ENCODE measurements at places on chromosomes 13 and 19.

GRCh38 chr19:28242317-28242927 is 970.5 kb downstream of the UQCRFS1 start:
- no peak for DNase-seq

DNA sequence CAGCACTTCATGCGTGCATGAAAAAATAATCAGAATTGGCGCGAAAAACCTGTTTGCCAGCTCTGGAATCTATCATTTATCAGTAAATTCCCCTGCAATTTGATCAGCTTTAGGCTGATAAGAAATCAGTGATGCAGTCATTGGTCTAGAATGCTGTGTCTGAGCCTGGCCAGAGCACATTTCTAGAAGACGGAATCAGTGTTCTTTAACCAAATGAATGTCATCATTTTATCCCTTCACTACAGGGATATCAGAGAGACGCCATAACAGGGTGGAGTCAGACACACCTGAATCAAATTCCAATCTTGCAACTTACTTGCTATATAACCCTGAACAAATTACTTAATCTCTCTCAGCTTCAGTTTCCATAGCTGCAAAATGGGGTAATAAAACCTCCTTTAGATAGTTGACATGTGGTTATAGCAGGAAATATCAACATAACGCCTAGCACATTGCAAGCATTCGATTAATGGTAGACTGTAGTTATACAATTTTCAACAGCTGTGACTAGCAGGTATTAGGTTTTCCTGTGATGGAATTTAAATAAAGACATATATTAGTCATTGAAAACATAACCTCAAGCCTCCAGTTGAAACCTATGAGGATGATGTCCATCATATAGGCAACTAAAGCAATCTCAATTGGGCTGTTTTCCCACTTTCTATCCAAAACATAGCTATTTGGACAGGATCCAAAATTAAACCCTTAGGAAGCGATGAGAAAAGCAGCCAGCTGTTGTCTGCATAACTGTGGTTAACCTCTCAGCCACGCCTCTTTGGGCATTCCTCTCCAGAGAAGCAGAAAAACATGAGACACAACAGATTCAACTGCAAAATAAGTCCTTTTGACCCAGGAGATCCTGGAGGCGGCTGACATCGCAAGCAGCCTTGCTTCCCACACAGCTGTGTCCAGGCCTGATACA is 51.6 kb upstream of the UBL3 start:
- no peak for DNase-seq

DNA sequence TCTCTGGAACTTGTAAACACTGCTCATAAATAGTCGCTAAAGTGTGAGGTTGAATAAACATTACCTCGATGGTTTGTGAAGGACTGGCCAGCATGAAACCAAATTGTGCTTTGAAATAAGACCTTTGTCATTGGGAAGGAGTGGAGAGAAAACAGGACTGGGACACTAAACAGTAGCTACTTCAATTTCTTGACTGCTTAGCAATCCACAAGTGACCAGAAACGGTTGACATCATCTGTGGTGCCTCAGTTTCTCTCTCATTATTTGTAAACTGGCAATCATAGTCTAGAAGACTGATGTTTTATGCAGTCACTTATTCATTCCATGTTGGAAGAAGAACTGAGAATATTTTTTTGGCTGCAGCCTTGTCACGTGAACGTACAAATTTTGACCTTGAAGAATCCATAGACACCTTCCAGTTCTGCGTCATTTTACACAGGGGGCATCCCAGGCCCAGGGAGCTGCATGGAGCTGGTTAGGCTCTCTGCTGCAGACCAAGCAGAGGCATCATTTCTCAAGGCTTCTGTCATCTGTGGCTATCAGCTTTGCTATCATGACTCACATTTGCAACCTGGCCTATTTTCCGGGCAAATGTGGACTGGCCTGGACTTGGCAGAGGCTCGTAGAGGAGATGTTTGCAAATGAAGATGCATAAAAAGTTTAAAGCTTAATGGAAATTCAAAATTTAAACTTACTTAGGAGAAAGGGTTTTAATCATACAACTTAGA is 391.8 kb downstream of the FGF9 start:
- DNase-seq = no peak

DNA sequence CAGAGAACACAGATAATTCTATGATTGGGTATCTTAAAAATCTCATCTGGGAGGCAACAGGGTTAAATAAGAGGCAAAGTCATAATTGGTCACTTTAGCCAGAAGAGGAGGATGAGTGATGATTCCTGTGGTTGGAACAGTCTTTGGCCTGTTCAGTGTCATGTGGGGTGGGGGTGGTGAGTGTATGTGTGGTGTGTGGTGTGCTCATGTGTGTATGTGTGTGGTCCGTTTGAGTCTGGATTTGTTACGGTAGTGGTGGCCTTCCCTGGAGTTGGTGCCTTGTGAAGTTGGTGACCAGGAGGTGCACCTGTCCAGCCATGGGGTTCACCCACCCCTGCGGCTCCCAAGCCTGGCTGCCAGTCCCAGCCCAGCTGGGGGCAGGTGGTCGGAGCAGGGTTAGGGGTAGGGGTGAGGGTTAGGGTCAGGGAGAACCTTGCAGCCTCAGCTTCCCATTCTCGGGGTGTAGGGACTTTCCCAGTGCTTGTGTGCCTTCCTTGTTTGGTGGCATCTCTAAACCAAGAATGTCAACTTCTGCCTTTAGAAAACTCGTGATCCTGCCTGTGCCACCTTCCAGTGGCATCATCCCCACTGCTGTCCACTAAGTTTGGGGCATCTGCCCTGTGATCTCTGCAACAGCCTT is 97.5 kb downstream of the RAB20 start:
- DNase-seq = no peak

DNA sequence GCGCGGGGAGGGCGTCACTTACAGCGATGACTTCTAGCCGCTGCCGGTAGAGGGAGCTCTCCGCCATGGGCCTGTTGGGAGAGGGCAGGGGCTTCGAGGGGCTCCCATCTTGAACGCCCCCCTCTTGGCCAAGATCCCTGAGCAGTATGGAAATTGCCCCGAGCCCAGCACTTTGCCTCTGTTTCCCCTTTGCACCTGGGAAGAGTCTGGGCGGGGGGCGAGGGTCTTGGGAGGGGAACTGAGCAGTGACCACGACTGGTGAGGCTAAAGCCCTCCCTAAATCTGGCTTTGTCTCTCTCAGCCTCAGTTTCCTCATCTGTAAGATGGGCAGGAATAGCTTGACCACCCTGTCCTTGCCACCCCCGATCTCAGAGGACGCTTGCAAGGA is 2.8 kb downstream of the PALM3 start:
- no peak for DNase-seq

GRCh38 chr13:59680429-59681024 is 483.2 kb downstream of the DIAPH3 start:
- DNase-seq = no peak

DNA sequence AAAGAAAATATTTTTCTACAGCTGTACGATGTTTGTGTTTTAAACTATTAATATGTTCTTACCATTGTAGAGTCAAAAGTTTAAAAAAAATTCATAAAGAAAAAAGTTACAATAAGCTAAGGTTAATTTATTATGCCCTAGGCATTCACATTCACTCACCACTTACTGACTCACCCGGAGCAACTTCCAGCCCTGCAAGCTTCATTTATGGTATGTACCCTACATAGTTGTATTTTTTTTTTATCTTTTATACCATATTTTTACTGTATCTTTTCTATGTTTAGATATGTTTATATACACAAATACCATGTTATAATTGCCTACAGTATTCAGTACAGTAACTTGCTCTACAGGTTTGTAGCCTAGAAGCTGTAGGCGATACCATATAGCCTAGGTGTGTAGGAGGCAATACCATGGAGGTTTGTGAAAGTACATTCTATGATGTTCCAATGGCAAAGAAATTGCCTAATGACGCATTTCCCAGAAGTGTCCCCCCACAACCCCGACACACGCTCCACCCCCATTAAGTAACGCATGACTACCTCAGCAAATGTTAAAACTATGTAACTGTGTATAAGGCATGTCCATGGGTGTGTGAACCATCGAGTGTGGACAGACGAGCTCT is 60.4 kb downstream of the SLITRK6 start:
- DNase-seq = no peak

DNA sequence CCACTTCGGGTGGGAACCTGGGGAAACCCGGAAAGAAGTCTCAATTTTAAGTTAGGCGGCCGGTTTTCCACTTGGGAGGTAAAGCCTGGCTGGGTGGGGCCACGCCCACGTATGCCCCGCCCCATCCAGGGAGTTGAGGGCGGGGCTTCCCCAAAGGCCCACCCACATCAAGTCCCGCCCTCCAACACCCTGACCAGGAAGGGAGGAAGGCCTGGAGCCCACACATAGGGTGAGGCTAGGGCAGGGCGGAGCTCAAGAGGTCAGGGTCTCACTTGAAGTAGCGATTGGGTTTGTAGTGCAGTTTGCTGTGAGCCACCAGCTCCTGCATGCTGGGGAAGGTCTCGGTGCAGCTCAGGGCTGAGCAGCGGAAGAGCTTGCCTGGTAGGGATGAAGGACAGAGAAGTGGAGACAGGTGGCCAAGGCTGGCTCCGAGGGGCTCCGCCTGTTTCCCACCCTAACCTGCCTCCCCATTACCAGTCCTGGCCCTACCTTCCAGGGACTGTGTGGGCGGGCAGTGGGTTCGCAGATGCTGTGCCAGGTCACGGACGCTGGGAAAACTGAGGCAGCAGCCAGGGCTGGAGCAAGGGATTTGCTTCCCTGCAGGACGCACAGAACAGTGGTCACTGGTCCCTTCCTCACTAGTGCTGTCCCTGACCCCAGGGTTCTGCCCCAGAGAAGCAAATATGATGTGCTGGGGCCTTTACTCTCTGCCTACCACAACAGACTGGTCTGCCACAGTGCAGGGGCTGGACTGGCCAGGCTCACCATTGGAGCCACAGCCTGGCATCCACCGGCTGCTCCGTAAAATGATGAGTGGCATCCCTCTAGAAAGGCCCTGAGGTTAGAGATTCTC is 1.6 kb downstream of the ZNF414 start:
- no peak for DNase-seq

- no peak for DNase-seq
Observed at GRCh38 chr19:55537741-55538111, 793 bp upstream of the SBK2 start.

- no peak for DNase-seq
Observed at GRCh38 chr13:102250448-102250847, 151.4 kb downstream of the FGF14 start.

DNA sequence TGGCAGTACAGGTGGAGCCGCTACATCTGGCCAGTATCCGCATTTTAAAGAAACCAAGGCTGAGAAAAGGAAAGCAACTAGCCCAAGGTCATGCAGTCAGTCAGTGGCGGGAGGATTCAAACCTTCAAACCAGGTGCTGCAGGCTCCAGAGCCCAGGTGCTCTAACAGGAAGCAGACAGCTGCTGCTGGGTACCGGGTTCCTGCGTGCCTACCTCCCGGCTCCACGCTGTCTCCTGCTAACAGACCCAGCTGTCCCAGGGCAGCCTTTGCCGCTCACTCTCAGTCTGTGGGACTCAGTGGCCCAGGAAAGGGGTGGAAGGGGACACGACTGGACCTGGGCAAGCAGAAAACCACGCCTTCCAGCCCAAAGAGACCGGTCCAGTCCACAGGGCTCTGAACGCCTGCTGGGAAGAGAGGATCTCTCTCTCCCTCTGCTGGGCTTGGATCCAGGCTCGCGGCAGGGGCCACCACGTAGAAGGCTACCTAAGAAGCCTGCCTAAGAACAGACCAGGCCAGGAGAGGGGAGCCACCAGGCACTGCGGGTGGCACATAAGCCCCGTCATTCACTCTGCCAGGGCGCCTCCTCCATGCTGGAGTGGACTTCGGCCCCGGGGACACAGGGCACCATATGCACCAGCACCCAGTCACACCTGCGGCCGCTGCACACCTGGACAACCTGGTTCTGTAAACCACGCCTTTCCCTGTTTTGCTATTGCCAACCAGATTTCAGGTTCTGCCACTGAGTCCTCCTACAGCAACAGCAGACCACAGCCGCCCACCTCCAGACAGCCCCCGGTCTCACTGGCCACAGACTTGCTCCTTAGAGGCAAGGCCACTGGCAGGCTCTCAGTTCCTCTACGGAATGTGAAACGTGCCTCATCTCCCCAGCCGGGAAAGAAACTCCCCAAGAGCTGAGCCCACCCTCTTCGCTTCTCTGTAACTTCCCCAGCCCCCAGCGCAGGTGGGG is 4.6 kb downstream of the DAPK3 start:
- no peak for DNase-seq

DNA sequence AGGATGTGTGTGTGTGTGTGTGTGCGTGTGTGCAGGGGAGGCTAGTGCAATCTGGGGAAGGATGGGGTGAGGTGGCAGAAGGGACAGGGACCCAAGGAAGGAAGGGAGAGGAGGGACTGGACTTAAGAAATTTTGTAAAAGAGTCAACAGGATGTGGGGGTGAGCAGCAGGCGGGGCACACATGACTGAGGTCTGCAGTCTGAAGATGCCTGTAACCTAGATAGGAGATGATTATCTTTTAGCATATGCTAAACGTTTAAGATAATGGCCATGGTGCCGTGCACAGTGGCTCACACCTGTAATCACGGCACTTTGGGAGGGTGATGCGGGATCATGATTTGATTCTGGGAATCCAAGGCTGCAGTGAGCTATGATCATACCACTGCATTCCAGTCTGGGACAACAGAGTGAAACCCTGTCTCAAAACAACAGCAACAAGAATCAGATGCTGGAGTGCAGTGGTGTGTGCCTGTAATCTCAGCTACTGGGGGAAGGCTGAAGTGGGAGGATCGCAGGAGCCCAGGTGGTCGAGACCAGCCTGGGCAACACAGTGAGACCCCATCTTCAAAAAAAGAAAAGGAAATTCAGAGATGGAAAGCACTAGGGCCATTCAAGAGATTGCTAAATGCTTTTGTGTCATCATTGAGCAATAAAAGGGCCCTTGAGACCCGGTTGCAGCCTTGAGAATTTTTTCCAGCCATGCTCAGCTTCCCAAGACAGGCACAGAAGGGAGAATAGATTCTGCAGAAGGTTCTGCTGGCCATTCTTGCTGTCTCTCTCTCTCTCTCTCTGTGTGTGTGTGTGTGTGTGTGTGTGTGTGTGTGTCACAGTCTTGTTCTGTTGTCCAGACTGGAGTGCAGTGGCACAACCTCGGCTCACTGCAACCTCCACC is 3.8 kb upstream of the ZNF414 start:
- DNase-seq = peak; percentile 35

DNA sequence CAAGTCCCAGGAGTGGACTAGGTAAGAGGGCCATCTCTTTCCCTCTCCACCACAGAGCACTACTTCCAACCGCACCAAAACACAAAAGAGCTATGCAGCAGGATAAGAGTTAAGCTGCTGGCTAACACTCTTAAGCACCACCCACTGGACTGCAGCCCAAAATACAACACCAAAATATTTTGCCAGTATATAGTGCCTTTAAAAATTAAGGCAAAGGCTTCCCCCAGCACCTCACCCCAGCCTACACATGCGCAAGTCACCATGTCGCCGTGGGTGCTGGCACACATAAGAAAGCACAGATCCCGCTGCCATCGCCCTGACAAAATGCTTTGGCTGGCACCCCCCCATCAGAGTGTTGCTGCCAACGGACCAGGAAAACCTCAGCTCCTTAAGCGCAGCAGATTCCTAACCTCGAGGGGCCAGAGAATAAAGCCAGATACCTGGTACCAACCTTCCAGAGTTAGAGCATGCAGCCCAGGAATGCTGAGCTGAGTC is 608.3 kb downstream of the PCDH17 start:
- no peak for DNase-seq

GRCh38 chr13:112586334-112586960 is 1.5 kb downstream of the TUBGCP3 start:
- no peak for DNase-seq

- DNase-seq = no peak
Observed at GRCh38 chr19:6866741-6867151, 20.6 kb upstream of the ADGRE1 start.

GRCh38 chr19:9971166-9971897 is 35.0 kb upstream of the OLFM2 start:
- DNase-seq = no peak

All from stimulated activated CD8-positive, alpha-beta memory T cell treated with anti-CD3 and anti-CD28 coated beads, Interleukin-4, amount 100 ng/mL, for 1 hour (primary cell).